ENCODE measurements at places on chromosomes 11 and 22.
A peak's percentile ranks its signal among the peaks of the same experiment; 100 is the strongest.

DNA sequence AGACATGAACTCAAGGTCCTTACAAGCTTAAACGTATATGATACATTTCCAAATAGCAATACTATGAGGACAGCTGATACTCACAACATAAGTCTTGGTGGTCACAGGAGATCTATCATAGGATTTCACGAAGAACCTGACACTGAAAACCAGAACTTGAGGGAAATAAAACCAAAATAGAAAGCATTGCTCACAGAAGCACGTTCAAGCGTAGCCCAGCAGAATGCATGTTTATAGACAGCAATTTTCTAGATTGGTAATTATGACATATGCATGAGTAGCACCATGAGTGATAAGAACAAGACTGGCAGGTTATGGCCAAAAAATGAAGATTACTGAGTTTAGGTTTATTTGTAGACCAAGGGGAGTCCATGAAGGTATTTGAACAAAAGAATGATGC is 243.5 kb downstream of the ETS1 start:
- no peak for DNase-seq

DNA sequence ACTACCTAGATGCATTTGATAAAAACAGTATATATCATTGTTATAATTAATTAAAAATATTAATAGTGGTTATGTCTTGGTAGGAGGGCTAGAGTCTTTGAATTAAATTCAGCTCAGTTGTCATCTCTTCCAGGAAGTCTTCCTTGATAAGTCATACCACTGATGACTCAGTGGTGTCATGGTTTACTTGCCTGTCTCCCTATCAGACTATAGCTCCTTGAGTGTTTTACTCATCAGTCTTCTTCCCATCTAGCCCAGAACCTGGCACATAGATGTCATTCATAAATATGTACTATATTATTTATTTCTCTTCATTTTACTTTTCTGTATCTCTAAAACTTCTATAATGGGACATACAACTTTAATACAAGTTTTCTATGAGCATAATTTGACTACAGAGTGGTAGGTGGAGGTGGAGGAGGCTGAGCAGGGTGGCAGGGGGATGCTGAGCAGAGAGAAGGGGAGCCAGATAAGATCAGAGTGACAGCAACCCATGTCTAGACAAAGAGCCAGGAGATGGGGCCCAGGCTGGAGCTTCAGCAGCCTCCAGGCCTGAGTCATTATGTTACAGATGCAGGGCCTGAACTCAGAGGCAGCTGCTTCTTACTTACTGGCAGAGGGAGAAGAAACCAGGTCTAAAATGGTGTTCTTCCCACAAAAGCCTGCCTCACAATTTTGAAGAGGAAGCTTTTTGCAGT is 82.3 kb upstream of the PHOX2A start:
- DNase-seq, result no peak

- no peak for DNase-seq
Observed at GRCh38 chr11:75383246-75383645, 16.1 kb upstream of the RPS3 start.

GRCh38 chr11:121696931-121697670 is 244.3 kb upstream of the SORL1-AS1 start:
- DNase-seq, result no peak

GRCh38 chr11:123683428-123684170 is 29.2 kb upstream of the SCN3B start:
- DNase-seq, result no peak

DNA sequence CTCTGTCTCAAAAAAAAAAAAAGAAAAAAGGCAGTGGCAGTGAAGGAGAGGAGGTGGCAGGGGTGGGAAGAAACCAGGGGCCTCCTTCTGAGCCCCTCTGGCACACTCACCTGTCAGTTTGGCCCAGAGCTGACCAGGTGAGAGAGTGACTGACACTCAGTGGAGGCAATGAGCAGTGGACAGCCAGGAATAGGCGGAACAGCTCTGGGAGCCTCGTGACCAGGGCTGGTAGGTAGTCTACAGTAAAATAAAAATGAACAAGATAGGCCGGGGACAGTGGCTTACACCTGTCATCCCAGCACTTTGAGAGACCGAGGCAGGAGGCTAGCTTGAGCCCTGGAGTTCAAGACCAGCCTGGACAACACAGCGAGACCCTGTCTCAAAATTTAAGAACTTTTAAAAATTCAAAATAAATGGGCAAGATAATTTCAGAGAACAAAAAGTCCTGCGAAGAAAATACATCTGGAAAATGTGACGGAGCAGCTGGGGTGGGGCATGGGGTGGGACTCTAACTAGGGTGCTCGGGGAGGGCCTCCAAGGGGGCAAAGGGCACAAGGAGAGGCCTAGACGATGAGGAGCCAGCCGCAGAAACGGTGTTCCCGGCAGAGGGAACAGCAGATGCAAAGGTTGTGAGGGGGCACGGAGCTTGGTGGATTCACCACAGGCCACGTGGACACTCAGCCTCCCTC is 3.8 kb upstream of the PDXP start:
- DNase-seq, result no peak

- no peak for DNase-seq
Observed at GRCh38 chr11:30919389-30920152, 333.4 kb upstream of the MPPED2 start.

DNA sequence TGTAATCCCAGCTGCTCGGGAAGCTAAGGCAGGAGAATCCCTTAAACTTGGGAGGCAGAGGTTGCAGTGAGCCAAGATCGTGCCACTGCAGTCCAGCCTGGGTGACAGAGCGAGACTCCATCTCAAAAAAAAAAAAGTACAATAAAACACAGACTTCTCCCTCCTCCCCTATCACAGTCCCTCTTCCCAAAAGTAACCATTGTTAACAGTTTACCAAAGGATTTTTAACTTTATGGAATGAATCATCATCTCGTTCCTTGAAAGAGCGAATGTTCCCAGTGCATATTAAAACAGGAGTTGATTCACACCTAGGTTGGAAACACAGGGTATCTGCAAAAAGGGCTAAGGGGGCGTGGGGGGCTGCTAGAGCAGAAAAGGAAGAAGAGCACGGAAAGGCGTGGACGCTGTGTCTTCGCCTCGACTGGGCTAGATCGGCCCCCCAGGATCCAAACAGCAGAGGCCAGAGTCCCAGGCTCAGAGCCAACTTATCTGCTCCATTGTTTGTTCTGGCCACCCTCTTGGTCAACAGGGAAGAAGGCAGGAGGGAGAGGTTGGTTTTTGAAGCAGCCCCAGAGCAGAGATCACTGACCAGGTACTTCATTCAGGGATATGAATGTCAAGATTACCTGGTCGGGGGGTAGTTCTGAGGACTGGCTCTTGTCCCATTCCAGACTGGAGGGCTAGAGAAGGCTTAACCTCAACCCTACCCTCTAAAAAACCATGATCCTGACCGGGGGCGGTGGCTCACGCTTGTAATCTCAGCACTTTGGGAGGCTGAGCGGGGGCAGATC is 2.1 kb upstream of the AHNAK start:
- DNase-seq, result peak; percentile 71

- no peak for DNase-seq
Observed at GRCh38 chr11:68164437-68164836, 43.2 kb upstream of the CHKA start.

GRCh38 chr11:87463486-87464102 is 425.9 kb downstream of the TMEM135 start:
- no peak for DNase-seq

- no peak for DNase-seq
Observed at GRCh38 chr11:116467823-116468222, 305.0 kb downstream of the BUD13 start.

- DNase-seq, result peak; percentile 39
Observed at GRCh38 chr11:12287374-12288211, 89.8 kb upstream of the PARVA start.

GRCh38 chr11:84526250-84526649 is 1100.9 kb downstream of the DLG2 start:
- DNase-seq, result no peak

DNA sequence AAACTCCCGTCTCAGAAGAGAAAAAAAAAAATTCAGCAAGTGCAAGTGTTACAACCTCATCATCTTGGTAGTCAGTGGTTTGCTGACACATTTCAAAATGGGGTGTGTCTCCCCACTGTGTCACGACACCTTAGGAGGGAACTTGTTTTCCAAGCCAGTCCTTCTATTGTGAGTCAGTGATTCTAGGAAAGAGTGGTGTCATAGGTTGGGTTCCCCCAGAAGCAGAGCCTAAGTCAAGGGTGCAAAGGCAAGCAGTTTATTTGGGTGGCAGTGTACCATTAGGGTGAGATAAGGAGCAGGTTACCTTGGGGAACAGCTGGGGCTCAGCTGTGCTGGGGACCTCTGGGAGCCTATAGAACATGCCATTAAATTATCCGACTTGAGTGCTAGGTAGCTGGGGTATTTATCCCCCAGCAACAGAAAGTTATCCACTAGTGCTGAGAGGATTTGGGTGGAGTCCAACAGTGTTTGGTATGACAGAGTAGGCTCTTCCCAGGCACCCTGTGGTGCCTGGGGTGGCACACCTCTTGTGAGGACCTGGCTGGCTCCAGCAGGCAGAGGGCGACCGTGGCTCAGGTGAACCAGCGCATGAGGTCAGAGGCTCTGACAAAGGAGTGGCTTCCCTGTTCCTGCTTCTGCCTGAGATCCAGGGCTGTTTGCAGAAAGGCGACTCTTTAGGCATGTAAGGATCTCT is 41.7 kb downstream of the KIAA1671 start:
- DNase-seq, result no peak

DNA sequence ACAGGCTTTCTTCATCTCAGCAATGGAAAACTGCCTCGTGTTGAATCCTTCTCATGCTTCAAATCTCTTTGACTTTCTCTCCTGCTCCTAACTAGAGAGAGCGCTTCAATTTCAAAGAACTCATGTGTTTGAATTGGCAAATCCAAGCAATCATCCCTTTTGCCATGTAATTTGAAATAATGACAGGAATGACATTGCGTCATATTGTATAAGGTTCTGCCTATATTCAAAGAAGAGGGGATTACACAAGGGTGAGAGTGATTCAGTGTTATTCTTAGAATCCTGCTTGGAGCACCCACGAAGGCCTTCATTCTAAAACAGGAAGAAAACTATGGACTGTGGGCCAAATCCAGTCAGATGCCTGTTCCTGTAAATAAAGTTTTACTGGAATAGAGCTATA is 720.6 kb downstream of the JRKL start:
- no peak for DNase-seq

DNA sequence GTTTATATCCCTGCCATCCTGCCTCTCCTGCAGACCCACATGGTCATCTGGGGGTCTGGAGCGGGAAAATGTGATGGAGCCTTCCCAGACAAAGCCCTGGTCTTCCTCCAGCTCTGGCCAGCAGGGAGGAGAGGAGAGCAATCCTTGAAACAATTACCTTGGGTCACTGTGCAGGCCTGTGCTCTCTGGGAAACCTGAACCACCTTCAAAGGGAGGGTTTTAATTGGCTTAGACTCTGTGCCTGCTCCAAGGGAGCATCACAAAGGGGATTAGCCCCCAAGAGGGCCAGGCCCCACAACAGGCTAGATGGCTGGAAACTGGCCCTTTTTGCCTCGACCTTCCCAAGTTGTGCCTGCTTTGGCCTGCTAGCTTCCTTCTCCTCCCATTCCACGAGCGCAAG is 351.9 kb downstream of the TENM4 start:
- no peak for DNase-seq

DNA sequence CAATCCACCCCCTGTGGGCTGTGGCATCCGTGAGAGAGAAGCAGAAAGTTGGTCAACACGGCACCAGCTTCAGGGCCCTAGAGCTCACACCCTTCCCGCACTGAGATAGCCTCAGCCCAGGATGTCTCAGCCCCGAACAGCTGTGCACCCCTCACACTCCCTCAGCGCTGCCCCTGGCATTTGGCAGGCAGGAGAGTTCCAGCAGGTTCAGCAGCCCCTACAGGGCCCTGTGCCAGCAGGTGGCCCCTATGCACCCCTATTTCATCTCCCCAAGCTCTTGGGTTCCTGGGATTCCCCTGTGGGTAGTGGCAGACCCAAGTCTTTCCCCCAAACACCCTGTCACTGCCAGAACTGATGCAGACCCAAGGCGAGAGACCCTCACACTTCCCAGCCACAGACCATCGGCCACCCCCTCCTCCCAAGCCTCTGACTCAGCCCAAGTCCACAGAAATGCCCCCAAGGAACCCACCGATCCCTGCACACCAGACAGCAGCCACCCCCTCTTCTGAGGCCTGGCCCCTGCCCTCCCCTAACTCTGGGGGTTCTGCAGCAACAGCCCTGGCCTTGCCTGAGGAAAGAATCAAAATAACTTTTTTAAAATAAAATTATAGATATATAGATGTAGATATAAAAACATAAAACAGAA is 183.6 kb downstream of the IGLL1 start:
- DNase-seq, result no peak

GRCh38 chr11:119533921-119534736 is 111.2 kb upstream of the THY1 start:
- peak; percentile 47 for DNase-seq

- DNase-seq, result no peak
Observed at GRCh38 chr22:17957204-17957603, 67.2 kb downstream of the MICAL3 start.

GRCh38 chr11:23078289-23078971 is 218.2 kb upstream of the CCDC179 start:
- no peak for DNase-seq

DNA sequence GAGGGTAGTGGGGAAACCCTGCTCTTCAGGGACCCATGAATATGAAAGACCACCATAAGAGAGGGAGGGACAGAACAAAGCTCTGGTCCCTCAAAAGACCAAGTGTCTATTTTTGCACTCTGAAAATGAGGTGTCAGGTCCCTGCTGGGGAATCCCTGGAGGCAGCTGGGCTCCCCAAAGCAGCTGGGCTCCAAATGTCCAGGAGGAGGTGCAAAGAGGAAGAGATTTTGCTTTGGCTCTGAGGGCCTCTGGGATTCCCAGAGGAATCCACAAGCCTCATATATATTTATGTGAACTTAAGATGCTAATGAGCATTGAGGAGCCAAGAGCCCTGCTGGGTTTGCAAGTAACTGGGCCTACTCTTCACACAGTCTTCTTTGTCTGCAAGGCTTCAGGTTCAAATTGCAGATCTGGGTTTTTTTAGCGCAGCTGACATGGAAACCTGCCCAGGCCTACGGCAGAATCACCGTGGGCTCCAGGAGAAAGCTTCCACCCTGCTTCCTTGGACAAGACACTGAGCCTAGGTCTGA is 26.0 kb downstream of the CLMP start:
- no peak for DNase-seq

DNA sequence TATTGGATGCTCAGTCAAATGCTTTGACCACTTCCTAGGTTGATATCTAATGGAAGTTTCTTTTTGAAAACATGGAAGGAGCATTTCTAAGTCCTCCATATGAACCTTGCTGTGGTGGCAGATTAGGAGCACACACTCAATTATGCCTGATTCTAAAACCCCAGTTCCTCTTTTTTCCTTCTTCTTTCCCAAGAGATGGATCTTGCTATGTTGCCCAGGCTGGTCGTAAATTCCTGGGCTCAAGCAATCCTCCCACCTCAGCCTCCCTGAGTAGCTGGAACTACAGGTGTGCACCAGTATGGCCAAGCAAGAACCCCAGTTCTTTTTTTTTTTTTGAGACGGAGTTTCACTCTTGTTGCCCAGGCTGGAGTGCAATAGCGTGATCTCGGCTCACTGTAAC is 3.0 kb downstream of the LYVE1 start:
- DNase-seq, result no peak

GRCh38 chr11:33507967-33508366 is 192.7 kb downstream of the C11orf91 start:
- no peak for DNase-seq

GRCh38 chr22:43860831-43861230 is 1.5 kb downstream of the SULT4A1 start:
- no peak for DNase-seq
